ENCODE measurements at places on chromosomes 4 and X.

DNA sequence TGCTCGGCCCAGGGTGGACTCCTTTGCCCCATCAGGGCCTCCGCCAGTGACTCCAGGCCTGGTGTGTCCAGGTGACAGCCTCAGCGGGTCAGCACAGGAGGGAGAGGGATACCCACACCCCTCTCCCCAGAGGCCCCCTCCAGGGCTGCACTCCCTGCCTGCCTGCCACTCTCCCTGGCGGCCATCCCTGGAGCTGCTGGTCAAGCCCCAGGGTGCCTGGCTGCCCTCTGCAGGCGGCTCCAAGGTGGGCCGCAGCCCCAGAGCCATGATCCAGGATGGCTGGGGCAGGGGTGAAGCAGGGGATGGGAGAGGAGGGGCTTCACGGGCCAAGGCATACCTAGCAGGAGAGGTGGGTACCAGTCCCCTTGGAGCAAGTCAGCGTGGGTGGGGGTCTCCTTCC is 3.8 kb downstream of the FGFRL1 start:
- no peak for DNase-seq

DNA sequence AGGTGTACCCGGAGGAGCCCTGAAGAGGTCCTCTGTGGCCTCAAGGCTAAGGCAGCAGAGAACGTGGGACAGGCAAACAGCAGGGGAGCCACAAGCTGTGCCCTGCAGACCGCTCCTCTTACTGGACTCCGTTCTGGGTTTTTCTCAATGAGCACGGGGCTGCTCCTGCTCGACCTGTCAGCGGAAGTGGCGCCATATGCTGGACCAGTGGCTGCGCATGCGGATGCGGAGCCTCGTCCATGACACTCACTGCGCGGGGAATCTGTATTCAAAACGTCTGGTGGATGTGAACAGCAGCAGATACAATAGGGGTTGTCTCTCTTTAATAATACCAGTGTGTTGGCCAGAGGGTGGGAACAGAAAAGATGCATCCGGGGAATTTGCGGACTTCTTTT is 29.5 kb downstream of the REELD1 start:
- no peak for DNase-seq

DNA sequence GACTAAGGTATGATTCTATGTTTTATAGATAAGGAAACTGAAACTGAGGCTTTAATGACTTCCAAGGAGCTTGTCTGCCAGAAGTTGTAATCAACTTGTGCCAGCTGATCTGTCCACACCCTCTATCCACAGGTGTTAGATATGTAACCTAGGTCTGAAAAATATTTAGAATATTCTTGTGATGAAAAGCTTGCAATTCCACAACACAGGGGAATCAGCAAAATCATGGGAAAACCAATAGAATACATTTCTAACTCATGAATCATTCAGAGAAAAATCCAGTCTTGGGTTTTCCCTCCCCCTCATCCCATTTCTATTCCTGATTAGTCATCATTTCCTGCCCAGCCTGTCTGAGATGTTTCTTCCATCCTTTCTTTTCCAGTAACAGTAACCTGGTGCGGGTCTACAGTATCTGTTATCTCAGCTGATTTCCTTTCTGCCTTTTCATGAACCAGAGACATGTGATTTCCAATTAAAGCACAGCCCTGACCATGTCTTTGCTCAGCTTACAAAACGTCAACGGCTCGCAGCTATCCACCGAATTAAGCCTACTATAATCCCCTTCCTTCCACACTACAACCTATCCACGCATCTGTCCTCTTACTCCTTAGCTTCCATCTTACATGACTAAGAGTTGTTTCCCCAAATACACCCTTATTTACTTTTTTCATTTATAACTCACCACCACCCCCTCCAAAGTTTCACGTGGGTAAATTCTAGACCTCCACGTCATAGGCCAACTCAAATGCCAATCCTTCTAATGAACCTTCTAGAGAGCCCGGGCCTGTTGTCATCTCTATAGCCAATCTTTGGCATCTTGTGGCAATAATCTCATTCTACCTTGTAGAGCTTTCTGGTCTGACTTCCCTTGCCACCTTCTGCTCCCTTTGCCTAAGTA is 961 bp upstream of the NOCT start:
- no peak for DNase-seq

DNA sequence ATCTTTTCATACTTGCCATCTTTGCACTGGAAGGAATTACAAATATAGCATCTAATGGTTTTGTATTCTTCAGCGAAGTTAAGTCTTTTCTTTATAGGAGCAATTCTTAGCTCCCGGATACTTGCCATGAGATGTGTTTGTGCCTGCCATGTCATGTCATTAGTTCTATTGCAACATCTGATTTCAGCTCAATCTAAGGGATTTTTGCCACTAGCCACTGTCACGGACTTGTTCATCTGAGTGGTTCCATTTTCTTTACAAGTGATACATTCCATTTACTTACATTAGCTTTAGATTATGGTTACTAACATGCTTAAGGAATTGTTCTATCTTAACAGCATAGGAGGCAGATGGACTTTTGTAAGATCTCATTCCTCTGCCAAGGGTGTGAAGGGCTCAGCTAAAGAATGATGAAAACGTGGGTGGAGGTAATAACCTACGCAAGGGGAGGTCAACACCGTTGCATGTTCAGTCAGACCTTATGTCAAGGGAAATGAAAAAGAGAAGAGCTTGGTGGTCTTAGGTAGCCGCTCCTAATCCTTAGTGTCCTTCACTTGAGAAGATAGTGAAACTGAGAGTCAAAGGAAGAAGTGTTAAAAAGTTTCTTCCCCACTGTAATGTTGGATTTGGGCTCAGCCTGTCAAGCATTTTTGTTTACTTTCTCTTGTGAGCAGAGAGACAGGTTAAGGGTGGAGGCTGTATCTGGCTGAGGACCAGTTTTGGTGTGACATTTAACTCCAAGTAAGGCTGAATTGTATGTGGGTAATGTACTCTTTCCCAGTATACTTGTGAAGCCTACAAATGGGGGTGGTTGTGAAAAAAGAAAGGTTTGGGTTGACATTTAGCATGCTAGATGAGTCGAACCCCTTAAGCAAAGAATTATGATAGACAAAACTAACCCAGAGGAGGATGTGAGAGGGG is 3.6 kb upstream of the KLHL2 start:
- no peak for DNase-seq

DNA sequence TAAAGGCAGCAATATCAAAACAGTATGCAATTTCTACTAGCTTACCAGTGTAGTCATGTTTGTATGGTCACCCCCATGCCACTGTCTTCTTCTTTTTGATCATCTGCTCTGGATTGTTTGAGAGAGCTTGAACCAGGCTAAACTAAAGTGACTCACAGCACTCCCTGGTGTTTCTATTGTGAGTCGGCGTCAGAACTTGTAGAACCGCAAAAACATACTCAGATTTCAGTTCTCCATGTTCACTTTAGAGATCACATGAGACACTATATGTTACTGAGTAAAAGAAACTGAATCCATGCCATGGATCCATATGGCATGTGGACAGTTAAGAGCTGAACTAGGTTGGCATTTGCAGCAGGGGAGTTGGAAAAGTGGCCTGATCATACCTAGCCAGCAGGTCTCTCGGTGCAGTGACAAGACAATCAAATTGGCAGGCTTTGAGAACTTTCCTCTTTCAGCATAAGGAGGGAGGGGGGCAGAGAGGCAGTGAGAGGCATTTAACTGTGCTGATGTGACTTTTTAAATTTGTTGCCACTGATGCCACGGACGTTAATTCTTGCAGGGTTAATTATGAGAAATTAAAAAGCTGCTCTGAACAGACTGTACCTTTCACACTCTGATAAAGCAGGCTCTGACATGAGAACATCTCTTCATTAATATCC is 88.4 kb downstream of the AFF2 start:
- no peak for DNase-seq
